Bone marrow (tissue), 2 donors: ENCODE measurements at places on chromosomes 5 and 9.
A peak's percentile ranks its signal among the peaks of the same experiment; 100 is the strongest.

DNA sequence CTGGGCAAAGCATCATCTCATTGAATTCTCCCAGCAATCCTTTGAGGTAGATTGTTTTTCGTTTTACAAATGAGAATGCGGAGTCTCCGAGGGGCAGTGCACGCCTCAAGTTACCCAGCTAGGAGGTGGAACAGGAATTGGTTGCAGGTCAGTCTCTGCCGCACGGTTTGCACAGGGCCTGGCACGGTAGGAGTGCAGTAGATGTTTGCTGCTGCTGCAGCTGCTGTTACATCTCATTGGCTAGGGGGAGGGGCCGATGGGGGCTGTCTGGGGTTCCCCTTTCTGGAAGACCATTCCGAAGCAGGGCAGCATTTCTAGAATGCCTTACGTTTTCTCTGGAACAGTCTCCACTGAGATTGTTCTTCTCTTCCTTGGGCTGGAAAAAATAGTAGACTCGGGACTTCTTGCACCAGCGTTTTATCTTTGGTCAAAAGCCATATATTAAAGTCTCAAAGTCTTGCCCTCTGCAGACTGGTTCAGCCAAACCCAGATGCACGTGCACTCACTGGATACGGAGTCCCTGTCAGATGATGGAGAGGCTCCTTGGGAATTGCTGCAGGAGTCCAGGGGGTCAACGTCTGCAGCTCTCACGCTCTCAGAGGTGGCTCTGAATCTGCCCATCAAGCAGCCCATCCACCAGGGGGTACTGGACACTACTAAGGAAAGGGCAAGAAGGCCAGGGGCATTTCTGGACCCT lies 1.2 kb downstream of the USP20 start:
- DNase-seq = no peak

- no peak for DNase-seq
Measured at GRCh38 chr9:136525207-136525606, 20.6 kb downstream of the NOTCH1 start.

GRCh38 chr5:175783739-175784138 lies 87.6 kb upstream of the CPLX2 start:
- DNase-seq = no peak

DNA sequence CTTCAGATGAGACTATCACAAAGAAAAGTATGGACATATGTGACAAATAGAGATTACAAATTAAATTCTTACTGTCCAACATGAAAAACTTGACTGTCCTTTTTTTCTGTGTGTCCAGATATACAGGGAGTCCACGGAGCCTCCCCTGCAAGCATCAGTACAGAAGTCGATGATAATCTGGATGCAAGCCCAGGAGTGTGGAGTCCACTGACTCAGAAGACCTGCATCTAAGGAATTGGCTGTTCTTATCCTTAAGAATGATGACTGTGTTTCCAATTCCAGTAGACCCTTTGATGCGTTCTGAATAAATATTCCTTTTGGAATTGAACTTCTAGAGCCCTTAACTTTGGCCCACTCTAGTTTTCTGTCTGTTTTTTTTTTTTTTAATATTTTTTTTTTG lies 56.7 kb upstream of the TAF11L2 start:
- DNase-seq = no peak

DNA sequence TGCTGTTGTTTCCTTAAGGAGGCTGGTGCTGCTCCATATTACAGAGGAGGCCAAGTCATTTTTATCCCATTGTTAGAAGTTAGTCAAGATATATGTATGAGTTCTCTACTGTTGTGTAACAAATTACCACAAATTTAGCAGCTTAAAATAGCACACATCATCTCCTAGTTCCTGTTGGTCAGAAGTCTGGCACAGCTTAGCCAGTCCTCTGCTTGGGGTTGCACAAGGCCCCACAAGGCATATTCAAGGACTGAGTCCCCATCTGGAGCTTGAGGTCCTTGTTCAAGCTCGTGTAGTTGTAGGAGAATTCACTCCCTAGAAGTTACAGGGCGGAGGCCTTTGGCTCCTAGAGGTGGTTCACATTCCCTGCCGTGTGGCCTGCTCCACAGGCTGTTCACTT lies 14.7 kb downstream of the MTAP start:
- peak; percentile 27 for DNase-seq

- DNase-seq = no peak
Measured at GRCh38 chr9:105318729-105319191, 74.3 kb downstream of the SLC44A1 start.

GRCh38 chr9:35690614-35691333 lies 1.0 kb upstream of the TPM2 start:
- peak; percentile 55 for DNase-seq

DNA sequence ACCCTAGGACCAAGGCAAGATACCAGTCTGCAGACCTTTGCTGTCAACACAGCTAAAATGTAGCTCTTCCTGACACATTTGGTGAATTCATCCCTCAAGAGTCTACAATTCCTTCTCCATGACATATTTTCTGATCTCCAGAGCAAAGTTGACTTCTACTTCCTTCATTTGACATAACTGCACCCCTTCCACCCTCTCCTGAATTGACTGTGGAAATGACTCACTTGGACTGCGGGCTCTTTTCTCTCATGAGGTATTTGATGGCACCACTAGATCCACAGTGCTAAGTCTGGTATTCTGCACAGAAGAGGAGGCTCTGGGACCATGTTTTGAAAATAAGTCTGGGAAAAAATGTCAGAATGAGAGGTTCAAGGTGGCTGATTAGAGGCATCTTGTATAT lies 338.4 kb upstream of the TRPC7 start:
- no peak for DNase-seq

GRCh38 chr5:76556511-76557221 lies 66.5 kb downstream of the F2RL2 start:
- DNase-seq = peak; percentile 26

DNA sequence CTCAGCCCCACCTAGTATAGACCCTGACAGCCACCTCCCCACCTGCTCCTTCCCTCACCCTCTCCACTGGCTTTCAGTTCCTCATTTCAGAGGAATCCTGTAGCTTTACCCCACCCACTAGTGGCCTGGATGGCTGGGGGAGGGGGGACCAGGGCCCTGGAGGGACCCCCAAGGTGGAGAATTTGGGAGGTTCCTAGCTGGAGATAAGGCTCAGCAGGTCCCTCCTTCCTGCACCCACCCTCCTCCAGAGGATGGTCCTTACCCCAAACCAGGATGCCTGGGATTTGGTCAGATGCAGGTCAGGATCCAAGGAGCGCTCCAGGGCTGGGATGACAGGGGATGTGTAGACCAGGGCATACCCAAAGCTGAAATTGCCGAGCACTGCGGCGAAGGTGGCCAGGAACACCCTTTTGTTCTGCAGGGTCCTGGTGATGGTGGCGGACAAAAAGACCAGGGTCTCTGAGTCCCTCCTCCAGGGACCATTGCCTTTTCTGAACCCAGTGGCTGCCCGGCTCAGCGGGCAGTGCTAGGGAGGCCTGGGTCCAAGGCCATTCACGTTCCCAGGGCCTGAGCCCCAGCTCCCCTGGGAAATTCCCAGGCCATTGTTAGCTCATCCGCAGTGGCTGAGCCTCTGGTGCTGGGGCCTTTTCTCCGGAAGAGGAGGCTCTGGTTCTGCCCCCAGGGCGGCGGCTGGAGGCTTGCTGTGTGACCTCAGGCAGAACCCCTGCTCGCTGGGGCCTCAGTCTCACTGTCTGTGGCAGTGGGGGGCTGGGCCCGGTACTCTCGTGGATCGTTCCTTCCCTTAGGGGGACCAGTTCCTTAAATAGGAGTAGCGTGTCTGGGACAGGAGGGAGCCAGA lies 678 bp downstream of the SLC2A6 start:
- DNase-seq = no peak

DNA sequence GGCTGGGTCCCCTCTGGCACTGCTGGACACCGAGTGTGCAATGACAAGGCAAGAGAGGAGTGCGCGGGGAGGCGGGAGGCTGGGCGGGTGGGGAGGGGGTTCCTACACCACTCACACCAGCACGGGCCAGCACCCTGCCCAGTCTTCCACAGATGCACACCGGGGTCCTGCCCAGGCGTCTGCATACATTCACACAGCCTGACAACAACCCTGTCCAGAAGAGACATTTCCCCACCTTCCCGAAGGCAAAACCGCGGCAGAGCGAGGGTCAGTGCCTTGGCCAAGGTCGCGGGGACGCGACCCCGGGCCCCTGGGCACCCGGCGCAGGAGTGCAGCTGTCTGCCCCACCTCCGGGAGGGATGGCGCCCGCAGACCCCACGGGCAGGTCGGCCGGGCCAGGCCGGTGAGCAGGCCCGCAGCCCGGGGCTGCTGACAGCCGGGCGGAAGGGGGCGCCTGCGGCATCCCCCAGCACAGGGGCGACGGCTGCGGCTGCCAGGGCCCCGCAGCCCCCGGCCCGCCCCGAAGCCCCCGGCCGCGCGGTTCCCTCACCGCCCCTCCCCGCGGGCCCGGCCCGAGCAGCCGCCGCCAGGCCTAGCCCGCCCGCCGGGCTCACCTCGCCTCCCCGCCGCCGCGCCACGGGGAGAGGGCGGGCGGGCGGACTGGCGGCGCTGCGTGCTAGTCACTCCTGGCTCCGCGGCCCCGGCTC lies 496 bp downstream of the MAPK9 start:
- DNase-seq = no peak

DNA sequence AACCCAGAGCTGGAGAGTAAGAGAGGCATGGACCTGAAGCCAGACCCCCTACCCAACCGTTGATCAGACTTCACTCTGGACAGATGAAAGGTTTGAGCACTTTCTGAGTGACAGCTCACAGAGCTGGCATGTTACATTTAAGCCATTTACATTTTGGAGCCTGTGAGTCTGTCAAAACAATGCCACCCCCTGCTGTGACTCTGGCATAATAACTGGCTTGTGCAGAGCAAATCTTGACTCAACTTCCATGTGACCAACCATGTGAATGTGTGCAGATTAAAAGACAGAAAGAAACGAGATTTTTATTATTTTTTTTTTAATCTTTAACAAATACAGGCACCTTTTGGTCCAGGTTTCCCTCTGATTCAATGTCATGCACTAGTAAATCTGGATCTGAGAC lies 48.5 kb downstream of the MFAP3 start:
- no peak for DNase-seq

DNA sequence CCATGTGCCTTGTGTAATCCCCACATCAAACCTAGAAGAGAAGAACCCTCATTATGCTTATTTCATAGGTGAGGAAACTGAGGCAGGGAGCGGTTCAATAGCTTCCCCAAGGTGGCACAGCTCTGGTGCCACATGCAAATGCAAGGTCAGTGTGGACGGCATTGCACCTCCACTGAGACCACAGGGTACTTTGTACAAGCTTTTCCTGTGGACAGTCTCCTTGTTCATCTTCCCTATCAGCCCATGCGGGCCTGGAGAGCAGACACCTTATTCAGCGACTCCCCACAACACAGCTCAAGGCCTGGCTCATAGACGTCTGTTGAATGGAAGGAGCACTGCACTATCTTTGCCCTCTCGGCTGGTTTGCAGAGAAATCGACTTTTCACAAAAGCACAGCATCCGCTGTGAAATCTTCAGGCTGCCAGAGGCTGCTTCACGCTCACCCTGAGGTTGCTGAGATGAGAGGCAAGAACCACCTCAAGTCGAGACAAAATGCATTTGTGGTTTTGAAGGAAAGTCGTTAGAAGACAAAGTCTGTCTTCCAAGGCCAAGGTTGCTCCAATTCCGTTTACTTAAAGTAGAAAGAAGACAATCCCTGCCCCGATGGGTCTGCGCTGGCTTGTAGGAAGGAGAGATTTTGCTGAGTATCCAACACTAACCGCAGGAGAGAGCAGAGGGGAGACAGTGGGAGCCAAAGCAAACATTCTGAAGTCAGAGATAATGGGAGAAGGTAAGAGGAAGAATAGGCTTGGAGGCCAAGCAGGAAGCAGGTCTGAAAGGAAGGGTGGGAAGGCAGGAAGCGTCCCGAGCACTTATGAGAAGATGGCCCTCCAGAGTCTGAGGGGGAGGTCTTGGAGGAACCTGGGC lies 34.2 kb upstream of the STRBP start:
- DNase-seq = no peak

DNA sequence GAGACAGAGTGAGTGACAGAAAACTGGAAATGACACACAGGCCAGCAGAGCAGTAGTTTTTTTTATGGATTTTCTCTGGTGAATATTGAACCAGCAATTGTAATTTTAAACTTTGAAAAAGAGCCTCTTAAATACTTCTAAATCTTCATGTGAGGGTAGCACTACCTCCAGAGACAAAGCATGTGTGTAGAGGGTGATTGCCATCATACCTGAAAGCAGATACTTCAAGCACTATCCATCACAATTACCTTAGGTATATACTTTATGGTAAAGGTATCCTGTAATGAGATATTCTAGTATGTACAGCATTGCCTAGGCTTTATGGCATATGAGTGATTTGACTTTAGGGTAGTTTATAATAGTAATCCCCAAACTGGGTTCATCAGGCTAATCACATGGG lies 3.4 kb upstream of the EBF1 start:
- no peak for DNase-seq

- DNase-seq = no peak
Measured at GRCh38 chr5:17054911-17055310, 118.8 kb upstream of the MYO10 start.

DNA sequence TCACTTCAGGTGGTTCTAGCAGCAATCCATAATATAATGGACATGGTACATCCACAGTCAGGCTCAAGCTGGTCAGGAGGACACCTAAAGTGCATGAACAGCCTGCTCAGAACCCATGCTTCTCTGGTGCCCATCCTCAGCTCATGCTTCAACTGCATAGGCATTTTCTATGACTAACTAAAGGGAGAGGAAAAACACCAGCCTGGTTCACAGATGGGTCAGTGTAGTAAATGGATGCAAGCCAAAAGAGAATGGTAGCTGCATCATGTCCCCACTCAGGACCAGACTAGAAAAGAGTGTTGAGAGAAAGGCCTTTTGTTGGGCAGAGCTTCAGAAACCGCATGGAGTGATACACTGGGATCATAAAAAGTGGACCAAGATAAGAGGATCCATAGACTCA lies 556.6 kb downstream of the TLE1 start:
- DNase-seq = no peak

DNA sequence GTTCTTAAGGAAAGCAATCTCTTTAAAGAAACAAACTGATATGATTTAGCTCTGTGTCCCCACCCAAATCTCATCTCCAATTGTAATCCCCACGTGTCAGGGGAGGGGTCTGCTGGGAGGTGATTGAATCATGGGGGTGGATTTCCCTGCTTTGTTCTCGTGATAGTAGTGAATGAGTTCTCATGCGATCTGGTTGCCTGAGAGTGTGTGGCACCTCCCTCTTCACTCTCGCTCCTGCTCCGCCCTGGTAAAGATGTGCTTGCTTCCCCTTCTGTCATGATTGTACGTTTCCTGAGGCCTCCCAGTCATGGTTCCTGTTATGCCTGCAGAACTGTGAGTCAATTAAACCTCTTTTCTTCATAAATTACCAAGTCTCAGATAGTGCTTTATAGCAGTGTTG lies 412.7 kb upstream of the SMC2 start:
- DNase-seq = no peak
